Stimulated activated naive B cell treated with anti-CD40 and anti-IgM and Interleukin-4, amounts not matched to agents 10 μg/mL and 1 μg/mL and 100 μg/mL, for 72 hours (primary cell): ENCODE measurements at places on chromosomes 16 and 17.

- H3K4me3 ChIP-seq: no peak overlapping the region
- peaks cover 1% of the 10 kb centered on the region for H3K4me1 ChIP-seq
- no peak for DNase-seq
- peaks cover 3% of the 10 kb centered on the region for H3K36me3 ChIP-seq
- peaks cover 5% of the 10 kb centered on the region for H3K27me3 ChIP-seq
These were observed 672.8 kb downstream of the MAF start for GRCh38 chr16:78927766-78928165.

DNA sequence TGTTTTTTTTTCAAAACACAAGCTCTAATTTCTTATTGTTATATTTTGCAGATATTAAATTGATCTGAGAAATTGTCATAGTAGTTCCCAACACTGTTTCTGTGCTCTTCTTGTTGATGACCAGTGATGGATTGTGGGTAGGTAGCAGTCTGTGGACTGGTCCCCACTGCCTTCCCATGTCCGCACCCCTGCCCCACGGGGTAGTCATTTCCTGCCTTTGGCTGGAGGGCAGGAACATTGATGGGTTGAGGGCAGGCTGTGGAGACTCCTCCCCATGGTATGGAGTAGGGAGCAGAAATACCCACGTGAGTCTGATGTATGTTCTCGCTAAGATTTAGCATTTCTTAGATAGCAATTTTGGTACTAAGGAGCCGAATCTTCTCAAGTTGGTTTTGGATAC lies 762.0 kb downstream of the CDH8 start:
- H3K27ac ChIP-seq: no peak overlapping the region
- no peak overlapping the region for H3K4me3 ChIP-seq
- no peak for DNase-seq
- no peaks in the 10 kb centered on the region for H3K4me1 ChIP-seq
- H3K36me3 ChIP-seq: no peaks in the 10 kb centered on the region
- H3K27me3 ChIP-seq: no peaks in the 10 kb centered on the region

DNA sequence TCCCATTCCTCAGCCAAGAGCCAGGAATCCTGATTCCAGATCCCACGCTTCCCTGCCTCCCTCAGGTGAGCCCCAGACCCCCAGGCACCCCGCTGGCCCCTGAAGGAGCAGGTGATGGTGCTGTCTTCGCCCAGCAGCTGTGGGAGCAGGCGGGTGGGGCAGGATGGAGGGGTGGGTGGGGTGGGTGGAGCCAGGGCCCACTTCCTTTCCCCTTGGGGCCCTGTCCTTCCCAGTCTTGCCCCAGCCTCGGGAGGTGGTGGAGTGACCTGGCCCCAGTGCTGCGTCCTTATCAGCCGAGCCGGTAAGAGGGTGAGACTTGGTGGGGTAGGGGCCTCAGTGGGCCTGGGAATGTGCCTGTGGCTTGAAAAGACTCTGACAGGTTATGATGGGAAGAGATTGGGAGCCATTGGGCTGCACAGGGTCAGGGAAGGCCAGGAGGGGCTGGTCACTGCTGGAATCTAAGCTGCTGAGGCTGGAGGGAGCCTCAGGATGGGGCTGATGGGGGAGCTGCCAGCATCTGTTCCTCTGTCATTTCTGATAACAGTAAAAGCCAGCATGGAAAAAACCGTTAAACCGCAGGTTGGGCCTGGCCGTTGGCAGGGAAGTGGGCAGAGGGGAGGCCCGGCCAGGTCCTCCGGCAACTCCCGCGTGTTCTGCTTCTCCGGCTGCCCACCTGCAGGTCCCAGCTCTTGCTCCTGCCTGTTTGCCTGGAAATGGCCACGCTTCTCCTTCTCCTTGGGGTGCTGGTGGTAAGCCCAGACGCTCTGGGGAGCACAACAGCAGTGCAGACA lies at the start of gene SPN:
TSS of gene SPN (plus strand) at position 232 of the 791 bp plus-strand sequence. CDS start at position 714, 482 bp downstream.
- H3K27ac ChIP-seq: peak within 1 kb of the TSS; percentile 92
- H3K4me1 ChIP-seq: peaks cover 71% of the 10 kb centered on the region
- H3K27me3 ChIP-seq: no peaks in the 10 kb centered on the region
- peak within 1 kb of the TSS; percentile 87 for H3K4me3 ChIP-seq
- peaks cover 33% of the 10 kb centered on the region for H3K36me3 ChIP-seq

DNA sequence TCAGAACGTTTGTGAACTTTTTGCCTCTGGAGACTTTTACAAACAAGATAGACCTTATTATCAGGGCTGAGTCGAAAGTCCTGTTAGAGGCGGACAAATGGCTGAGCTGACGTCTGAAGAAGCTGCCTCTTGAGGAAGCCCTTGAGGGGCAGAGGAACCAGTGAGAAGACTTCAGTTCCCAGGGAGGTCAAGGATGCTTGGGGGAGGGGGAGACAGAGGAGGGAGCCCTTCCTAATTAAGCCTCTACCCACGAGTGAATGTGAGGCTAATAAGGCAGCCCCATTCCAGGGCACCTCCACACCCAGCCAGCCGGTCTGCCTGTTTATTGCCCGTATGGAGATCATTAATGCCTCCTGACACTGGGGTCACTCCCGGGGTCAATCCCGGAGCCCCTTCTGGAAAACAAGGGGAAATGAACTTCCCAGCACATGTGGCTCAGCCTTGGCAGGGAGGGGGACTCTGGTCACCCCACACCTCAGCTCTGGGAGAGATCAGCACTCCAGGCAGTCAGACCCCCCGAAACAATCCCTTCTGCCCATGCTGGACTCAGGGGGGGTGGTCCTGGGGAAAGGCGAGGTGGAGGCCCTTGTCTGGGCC lies 9.2 kb upstream of the TBX4 start:
- H3K36me3 ChIP-seq: peaks cover 3% of the 10 kb centered on the region
- H3K27me3 ChIP-seq: peaks cover 80% of the 10 kb centered on the region
- no peak for DNase-seq
- H3K27ac ChIP-seq: no peak overlapping the region
- H3K4me3 ChIP-seq: no peak overlapping the region
- H3K4me1 ChIP-seq: no peaks in the 10 kb centered on the region

DNA sequence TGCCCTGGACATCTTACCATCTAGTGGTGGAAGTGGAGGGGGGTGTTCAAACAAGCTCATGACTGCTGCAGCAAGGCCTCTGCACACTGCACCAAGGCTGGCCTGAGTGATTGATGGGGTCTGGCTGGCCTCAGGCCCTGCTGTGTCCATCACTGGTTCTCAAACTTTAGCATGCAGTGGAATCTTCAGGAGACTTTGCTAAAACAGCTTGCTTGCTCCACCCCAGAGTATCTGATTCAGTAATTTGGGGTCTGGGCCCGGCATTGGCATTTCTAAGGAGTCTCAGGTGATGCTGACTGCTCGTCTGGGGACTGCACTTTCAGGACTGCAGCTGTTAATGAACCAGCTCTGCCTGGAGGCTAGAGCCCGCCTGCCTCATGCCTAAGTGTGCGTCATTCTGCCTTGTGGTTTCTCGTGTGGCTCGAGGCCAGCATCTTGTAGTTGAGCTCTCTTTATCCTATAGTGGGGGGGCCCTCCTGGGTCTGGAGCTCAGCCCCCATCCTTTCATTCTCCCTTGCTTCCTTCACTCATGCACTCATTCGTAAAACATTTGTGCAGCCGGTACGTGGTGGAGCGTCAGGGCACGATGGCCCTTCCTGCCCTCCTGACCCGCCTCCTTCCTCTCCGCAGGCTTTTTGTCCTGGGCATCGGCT lies 4.1 kb downstream of the MGAT5B start:
- no peak overlapping the region for H3K4me3 ChIP-seq
- H3K27ac ChIP-seq: peak overlapping the region; percentile 10
- peaks cover 14% of the 10 kb centered on the region for H3K36me3 ChIP-seq
- peaks cover 17% of the 10 kb centered on the region for H3K27me3 ChIP-seq
- peaks cover 18% of the 10 kb centered on the region for H3K4me1 ChIP-seq
- peak; percentile 27 for DNase-seq

GRCh38 chr17:37744961-37745800 lies at the start of gene HNF1B:
TSS of gene HNF1B (minus strand) at chr17:37745059. CDS start at chr17:37744884, 175 bp downstream.
- H3K36me3 ChIP-seq: peaks cover 18% of the 10 kb centered on the region
- H3K27ac ChIP-seq: peak within 1 kb of the TSS; percentile 99
- DNase-seq: peak; percentile 80
- H3K4me1 ChIP-seq: peaks cover 63% of the 10 kb centered on the region
- peak within 1 kb of the TSS; percentile 85 for H3K4me3 ChIP-seq
- H3K27me3 ChIP-seq: peaks cover 36% of the 10 kb centered on the region

GRCh38 chr17:46958041-46958591 lies 20.9 kb downstream of the RPRML start:
- H3K27me3 ChIP-seq: peaks cover 11% of the 10 kb centered on the region
- no peak overlapping the region for H3K4me3 ChIP-seq
- H3K27ac ChIP-seq: no peak overlapping the region

GRCh38 chr17:16106161-16106891 lies 106.7 kb downstream of the TTC19 start:
- peaks cover 2% of the 10 kb centered on the region for H3K4me1 ChIP-seq
- no peak for DNase-seq
- peak overlapping the region; percentile 43 for H3K27ac ChIP-seq
- H3K4me3 ChIP-seq: no peak overlapping the region
- peaks cover 33% of the 10 kb centered on the region for H3K36me3 ChIP-seq

GRCh38 chr17:32341141-32341856 lies 674 bp downstream of the C17orf75 start:
- H3K4me1 ChIP-seq: peaks cover 20% of the 10 kb centered on the region
- no peaks in the 10 kb centered on the region for H3K27me3 ChIP-seq
- peak overlapping the region; percentile 97 for H3K27ac ChIP-seq
- peaks cover 11% of the 10 kb centered on the region for H3K36me3 ChIP-seq

DNA sequence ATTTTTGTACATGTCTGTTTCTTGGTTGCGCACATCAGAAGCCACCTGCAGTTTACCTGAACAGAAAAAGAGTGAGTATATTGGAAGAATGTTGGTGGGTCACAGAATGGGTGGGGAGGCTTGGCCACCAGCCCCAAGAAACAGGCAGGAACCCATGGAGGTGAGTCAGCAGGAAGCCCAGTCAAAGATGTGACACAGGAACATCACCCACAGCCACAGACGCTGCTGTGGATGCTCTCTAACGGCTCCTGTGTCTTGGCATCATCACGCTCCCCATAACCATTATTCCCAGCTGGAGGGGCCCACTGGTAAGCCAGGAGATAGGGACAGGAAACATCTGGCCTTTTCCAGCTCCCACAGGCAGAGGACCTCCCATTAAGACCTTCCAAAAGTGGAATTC lies 94.0 kb upstream of the WSB1 start:
- DNase-seq: no peak
- H3K27ac ChIP-seq: no peak overlapping the region
- H3K36me3 ChIP-seq: no peaks in the 10 kb centered on the region
- peaks cover 17% of the 10 kb centered on the region for H3K4me1 ChIP-seq

- H3K27me3 ChIP-seq: no peaks in the 10 kb centered on the region
- no peaks in the 10 kb centered on the region for H3K4me1 ChIP-seq
- H3K36me3 ChIP-seq: no peaks in the 10 kb centered on the region
- no peak for DNase-seq
- H3K4me3 ChIP-seq: no peak overlapping the region
These were observed 529.4 kb downstream of the RBFOX1 start for GRCh38 chr16:7861891-7862582.

GRCh38 chr17:77076124-77076830 lies 64.5 kb upstream of the SEC14L1 start:
- H3K36me3 ChIP-seq: no peaks in the 10 kb centered on the region
- no peak overlapping the region for H3K27ac ChIP-seq
- H3K4me3 ChIP-seq: no peak overlapping the region
- H3K4me1 ChIP-seq: peaks cover 12% of the 10 kb centered on the region

GRCh38 chr16:30354423-30355143 lies 525 bp downstream of the CD2BP2 start:
- peaks cover 58% of the 10 kb centered on the region for H3K4me1 ChIP-seq
- no peaks in the 10 kb centered on the region for H3K27me3 ChIP-seq
- peak overlapping the region; percentile 97 for H3K4me3 ChIP-seq
- peaks cover 77% of the 10 kb centered on the region for H3K36me3 ChIP-seq
- peak overlapping the region; percentile 97 for H3K27ac ChIP-seq
- DNase-seq: no peak

- H3K27ac ChIP-seq: no peak overlapping the region
- H3K27me3 ChIP-seq: no peaks in the 10 kb centered on the region
- no peak for DNase-seq
These were observed 15.9 kb downstream of the KPNB1 start for GRCh38 chr17:47665655-47666054.

GRCh38 chr16:87216148-87216840 lies 100.9 kb downstream of the C16orf95 start:
- no peak overlapping the region for H3K4me3 ChIP-seq
- H3K27ac ChIP-seq: no peak overlapping the region
- no peaks in the 10 kb centered on the region for H3K4me1 ChIP-seq
- no peak for DNase-seq

- H3K36me3 ChIP-seq: peaks cover 40% of the 10 kb centered on the region
- no peak for DNase-seq
- H3K27me3 ChIP-seq: no peaks in the 10 kb centered on the region
- no peaks in the 10 kb centered on the region for H3K4me1 ChIP-seq
- H3K4me3 ChIP-seq: no peak overlapping the region
- H3K27ac ChIP-seq: no peak overlapping the region
These were observed 178.4 kb downstream of the FTO start for GRCh38 chr16:53882310-53882709.

- peaks cover 12% of the 10 kb centered on the region for H3K4me1 ChIP-seq
- DNase-seq: no peak
- H3K4me3 ChIP-seq: no peak overlapping the region
- H3K27ac ChIP-seq: no peak overlapping the region
These were observed 7.1 kb upstream of the SPNS3 start for GRCh38 chr17:4426499-4427208.

DNA sequence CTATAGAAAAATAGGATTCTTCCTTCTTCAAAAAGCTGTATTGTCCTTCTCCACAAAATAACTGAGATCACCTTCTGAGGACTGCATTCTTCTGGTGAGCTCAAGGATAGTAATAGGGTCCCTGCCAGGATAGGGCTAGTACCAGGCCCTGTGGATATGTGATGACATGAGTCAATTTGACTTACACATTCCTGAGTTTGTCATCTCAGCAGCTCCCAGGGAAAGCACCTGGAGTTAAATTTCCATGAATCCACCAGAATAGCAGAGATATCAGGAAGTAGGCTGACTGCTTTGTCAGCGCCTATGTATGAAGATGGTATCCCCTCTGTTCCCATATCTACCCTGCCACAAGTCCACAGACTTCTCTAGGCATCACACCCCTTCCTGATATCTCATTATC lies 225.8 kb downstream of the PMP22 start:
- H3K36me3 ChIP-seq: no peaks in the 10 kb centered on the region
- H3K27ac ChIP-seq: no peak overlapping the region
- H3K4me3 ChIP-seq: no peak overlapping the region
- DNase-seq: no peak

- no peaks in the 10 kb centered on the region for H3K27me3 ChIP-seq
- no peaks in the 10 kb centered on the region for H3K36me3 ChIP-seq
- DNase-seq: no peak
- H3K4me3 ChIP-seq: no peak overlapping the region
These were observed 399.2 kb downstream of the CNTNAP4 start for GRCh38 chr16:76676356-76676755.

DNA sequence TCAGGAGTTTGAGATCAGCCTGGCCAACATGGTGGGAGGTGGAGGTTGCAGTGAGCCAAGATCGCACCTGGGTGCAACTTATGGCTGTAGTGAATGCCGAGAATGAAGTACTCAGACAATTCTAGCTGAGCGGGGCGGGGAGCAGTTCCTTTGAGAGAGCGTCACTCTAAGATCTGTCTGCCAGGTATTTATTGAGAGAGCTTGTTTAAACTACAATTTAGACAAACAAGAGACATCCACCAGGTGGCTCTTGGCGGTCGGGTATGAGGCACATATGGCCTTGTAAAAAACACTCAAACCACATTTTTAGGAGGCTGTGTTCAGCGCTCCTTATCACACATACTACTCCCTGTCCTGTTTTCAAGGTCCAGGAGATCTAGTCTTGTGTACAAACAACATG lies 40.6 kb upstream of the CDH1 start:
- H3K27me3 ChIP-seq: no peaks in the 10 kb centered on the region
- no peaks in the 10 kb centered on the region for H3K4me1 ChIP-seq
- H3K36me3 ChIP-seq: no peaks in the 10 kb centered on the region
